Right renal cortex interstitium (tissue), 3 donors: ENCODE measurements at places on chromosomes 5 and 9.

- DNase-seq, result no peak
Measured at GRCh38 chr5:18954239-18954638, 1033.8 kb downstream of the CDH18 start.

GRCh38 chr5:1430121-1430795 lies 15.0 kb downstream of the SLC6A3 start:
- no peak for DNase-seq

- DNase-seq, result no peak
Measured at GRCh38 chr9:79665369-79665768, 93.6 kb downstream of the TLE4 start.

DNA sequence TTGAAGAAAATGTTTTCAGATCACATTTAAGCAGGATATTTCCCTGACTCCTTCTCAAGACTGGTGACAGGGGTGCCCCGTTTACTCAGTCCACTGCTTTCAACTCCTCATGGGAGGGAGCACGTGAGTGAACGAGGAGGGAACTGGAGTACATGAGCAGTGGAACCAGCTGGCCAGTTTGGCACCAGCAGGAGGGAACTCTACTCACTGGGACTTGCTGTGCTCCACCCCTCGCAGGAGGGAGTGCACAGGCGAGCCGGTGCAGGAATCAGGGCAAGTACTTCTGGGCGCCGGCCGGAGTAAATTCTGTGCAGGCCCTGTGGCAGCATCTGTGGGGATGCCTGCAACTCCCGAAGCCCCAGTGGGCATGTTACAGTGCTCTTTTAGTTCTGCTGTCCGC lies 1941.1 kb upstream of the C9orf72 start:
- no peak for DNase-seq

- DNase-seq, result no peak
Measured at GRCh38 chr5:39755986-39756385, 331.2 kb upstream of the DAB2 start.

DNA sequence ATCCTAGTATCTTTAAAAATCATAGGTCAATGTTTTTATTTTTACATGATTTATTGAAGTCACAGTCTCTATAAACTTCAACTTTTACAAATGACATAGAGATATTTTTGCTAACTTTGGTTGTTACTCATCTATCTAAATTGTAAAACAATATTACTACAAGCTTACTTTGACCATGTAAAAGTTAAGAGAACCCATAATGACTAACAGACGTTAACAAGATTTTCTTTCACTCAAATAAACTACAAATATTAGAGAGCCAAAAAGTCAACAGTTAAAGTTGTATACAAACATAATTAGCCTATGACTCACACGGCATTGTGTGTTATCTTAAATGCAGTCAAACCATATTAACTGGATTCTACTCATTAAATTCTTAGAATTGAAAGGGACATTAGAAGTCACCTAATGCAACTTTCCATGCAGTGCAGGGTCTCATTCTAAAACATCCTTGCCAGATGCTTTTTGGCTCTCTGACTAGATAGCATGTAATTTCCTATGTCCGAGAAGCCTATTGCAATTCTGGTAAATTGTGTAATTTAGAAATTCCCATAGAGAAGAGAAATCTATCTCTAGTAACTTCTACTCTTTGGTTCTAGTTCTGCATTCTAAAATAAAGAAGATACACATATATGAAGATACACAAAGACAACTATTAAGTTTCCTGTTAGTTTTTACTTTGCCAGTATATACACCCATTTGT lies 42.2 kb upstream of the UGT3A2 start:
- no peak for DNase-seq

- no peak for DNase-seq
Measured at GRCh38 chr5:137888466-137888862, 793 bp upstream of the PKD2L2 start.

DNA sequence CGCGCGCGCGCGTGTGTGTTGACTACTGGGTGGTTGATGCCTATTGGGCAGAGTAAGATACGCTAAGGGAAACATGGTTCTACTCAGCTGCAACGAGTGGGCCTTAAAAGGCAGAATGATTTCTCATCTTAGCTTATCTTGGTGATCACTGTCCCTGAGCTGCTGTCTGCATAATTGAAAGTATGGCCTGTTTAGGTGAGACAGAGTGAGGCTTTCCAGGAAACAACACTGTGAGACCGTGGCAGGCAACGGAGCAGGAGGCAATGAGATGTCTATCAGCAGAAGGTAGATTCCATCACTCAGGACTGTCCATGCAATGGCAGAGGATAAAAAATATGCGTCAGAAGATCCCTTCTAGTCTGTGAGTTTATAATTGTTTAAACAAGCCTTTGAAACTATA lies 277.2 kb downstream of the TRIM32 start:
- no peak for DNase-seq

DNA sequence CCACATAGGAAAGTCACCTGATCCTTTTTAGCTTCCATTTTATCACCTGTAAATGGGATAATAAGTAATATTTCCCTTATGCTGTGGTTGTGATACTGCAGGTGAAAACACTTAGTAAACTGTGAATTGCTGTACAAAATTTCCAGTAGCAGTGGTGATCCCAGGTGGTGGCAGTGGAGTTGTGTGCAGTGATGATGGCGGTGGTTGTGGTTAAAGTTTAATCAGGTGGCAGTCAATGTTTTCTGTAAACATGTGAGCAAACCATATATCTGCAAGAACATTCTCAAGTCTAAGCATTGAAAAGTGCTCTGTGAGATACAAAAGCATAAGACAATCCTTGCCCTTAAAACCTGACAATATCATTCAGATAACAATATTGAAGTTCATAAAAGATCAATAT lies 480.2 kb downstream of the RASEF start:
- no peak for DNase-seq
